ENCODE measurements at places on chromosomes 2 and 18.

- no peak for DNase-seq
Observed at GRCh38 chr2:241798081-241798630, 10.8 kb upstream of the NEU4 start.

GRCh38 chr2:212644195-212644837 lies 105.7 kb upstream of the ERBB4 start:
- no peak for DNase-seq

- DNase-seq: no peak
Observed at GRCh38 chr2:189076572-189076971, 102.4 kb downstream of the COL3A1 start.

GRCh38 chr2:88227446-88227845 lies 57.3 kb downstream of the THNSL2 start:
- DNase-seq: no peak

DNA sequence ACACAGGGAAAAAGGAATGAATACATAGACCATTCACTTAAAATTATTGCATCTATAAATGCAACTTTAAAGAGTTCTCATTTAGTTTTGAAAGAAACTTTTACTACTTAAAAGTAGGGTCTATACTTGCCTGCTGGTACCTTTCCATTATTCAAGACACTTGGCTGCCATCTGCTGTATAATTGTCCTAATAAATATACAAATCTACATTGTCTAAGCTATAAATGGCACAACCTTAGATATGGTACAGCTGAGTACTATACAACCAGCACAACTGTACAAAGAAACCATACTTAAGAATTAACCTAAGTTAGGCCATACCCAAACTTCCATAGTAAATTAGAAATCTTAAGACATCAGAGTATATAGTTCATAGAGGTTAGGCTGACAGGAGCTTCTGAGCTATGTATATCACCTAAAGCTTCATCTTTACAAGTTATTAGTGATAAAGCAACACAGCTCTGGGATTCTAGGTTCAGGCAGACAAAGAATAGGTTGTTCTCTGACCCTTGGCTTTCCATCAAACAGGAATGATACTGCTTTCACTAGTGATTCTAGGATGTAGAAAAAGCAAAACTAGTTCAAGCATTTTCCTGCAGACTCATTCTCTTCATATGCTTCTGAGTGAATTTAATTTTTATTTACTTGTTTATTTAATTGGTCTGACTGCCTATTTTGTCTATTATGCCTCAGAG lies 22.1 kb downstream of the EXOC6B start:
- DNase-seq: no peak

GRCh38 chr2:52659546-52659945 lies 1108.1 kb upstream of the CHAC2 start:
- DNase-seq: no peak

DNA sequence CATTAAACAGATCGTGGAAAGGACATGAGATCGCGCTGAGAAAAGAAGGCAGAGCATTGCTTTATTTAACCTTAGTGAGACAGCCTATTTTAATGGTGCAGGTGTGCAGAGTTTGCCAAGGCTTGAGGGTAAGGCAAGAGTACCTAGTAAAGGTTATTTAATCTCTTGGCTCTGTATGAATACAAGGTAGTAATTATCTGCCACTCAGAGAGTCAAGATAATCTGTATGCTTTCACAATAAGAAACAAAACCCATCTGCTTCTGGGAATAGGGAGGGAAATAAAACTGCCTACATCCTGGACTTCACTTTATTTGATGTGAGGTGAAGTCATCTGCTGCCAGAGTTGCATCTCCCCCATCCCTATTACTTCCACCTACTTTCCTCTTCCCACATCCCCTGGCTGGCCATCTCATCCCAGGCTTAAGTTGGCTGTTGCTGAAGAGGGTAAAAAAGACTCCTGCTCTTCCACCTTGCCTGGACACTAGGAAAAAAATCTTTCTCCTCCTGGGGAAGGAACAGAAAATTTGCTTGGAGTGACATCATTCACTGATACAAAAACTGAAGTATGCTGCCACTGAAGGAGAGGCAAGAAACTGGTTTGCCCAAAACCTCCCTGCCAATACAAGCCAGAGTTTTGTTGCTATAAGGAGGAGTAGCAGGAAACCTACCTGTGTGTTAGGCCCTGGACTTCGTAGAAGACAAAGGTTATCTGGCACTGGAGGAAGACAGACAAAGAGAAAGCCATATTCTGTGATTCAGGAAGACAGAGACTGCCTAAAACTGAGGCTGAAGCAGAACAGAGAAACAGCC lies 35.8 kb upstream of the ARHGAP25 start:
- no peak for DNase-seq

DNA sequence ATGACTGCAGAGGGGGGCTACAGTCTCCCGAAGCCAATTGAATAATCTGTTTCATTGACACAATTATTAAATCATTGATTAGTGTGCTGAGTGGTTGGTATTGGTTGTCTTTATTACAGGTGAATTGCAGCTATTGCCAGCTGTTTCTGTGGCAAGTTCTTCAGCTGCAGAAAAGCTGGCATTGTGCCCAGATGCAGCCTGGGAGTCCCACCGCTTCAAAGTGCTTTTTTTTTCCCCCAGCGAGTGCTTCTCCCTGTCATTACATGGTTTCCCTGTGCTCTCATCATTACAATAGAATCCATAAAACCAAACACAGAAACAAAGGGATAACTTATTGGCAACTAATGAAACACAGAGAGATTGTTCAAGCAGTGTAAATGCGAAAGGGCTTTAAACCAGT lies 164.7 kb downstream of the GRB14 start:
- no peak for DNase-seq

- DNase-seq: no peak
Observed at GRCh38 chr2:81206216-81206615, 901.7 kb upstream of the LRRTM1 start.

DNA sequence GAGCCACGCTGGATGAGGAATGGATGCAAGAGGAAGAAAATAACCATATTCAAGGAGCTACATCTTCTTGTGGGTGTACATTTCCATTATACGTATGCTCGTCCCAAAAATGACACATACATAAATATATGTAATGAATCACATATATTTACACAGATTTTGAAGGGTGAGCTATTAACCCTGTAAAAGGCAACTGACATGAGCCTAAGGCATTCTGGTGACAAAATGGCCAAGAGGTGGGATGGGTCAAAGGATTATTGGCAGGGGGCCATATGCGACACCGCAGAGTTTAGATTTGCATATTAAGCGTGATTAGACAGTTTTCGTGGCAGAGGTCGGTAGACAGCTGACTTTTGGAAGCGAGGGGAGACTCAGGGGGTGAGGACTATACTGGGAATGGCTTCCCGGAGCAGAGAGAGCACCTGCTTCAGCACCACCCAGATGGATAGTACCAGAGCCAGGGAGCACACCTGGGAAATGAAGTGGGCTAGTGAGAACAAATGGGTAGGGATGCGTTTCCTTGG lies 431 bp upstream of the CNRIP1 start:
- DNase-seq: no peak

DNA sequence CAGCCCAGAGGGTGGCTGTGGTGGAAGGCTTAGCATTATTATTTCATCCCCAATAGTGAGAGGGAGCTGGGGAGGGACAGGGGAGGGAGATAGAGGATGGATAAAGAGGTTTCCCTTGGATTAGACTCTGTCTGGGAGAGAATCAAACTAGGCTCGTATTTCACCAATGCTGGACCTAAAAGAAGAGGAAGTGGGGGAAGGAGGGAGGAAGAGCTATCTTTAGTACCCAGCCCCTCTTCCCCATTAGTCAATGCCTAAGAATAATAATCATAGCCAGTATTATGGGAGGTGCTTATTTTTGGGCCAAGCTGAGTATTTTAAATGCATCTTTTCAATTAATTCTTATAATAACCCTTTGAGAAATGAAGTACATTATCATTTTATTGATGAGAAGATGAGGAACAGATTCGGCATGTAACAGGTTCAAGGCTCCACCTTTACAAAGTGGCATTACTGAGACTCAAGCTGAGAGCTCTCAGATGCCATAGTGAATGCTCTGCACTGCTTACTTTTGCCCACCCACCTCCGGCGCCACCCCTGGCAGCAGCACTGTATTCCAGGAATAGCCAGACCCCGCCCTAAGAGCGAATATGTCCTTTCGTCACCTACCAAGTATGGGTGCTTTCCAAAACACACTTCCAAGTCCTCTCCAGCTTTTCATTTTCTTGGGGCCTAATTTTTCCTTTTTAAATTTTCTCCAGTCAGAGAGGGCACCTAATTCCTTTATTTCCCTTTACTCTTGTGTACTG lies 21.0 kb downstream of the PAX8 start:
- no peak for DNase-seq

GRCh38 chr2:240296476-240297255 lies 138.8 kb upstream of the GPC1 start:
- DNase-seq: no peak

DNA sequence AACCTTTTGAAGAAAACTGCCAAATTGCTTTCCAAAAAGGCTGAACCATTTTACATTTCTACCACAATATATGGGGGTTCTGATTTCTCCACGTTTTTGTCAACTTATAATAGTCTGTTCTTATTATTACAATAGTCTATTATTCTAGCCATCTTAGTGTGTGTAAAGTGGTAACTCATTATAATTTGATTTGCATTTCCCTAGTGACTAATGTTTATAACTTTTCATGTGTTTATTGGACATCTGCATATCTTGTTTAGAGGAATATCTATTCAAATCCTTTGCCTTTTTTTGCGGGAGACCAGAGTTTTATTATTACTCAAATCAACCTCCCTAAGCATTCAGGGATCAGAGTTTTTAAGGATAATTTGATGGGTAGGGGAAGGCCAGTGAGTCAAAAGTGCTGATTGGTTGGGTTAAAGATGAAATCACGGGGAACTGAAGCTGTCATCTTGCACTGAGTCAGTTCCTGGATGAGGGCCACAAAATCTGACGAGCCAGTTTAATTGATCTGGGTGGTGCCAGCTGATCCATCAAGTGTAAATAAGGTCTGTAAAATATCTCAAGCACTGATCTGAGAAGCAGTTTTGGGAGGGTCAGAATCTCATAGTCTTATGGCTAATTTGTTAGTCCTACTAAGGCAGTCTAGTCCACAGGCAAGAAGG lies 303.4 kb upstream of the NCKAP5 start:
- no peak for DNase-seq

DNA sequence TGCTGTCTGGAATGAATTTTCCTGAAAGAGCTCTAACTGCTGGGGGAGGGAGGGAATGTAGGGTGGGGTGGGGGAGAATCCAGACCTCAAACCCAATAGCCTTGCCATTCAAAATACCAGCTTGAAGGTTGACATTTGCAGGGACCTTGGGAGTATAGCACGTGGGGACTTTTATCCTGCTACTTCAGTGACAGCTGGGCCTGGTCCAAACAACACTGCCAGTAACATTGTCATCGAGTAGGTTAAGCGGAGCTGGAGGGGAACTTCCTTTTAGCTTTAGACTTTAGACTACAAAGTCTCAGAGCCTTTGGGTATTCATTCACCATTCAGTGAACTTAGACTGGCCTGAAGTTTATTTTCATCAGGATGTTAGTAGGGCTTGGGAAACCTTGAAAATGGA lies 248.7 kb downstream of the MEIS1 start:
- no peak for DNase-seq

- no peak for DNase-seq
Observed at GRCh38 chr2:191061381-191061980, 47.5 kb upstream of the STAT1 start.

GRCh38 chr2:95266781-95267430 lies 7.3 kb upstream of the PROM2 start:
- DNase-seq: no peak

Data from thoracic aorta (tissue), 2 donors.